Cerebellum (tissue), 4 donors: ENCODE measurements at places on chromosomes 5 and 9.

DNA sequence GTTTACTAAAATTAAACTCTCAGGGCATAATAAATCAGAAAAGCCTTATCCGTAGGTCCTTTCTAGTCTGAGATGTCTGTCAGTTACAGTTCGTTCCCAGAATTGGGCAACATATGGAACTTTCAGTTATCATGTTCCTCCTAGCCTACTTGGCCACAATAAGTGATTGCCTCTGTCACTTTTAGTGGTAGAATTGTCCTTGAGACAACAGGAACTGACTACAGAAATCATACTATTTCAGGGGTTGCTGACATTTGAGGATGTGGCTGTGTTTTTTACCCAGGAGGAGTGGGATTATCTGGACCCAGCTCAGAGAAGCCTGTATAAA is 956 bp downstream of the ZNF189 start:
- DNase-seq = no peak

DNA sequence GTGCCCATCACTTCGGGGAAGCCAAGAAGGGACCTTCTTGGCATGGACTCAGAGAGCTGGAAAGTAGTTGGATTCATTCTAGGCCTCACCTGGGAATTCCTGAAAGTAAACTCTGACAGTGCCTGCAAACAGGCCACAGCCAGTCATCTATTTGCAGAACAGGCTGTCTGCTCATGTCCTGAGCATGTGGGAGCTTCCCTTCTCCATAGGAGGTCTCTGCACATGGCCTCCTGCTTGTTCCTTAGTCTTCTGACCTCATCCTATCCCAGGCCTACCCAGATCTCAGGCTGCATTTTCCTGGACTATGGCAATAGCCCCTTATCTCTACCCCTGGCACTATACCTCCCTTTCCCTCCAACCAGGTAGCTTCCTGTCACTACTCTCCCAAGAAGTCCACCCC is 67.2 kb upstream of the FSTL4 start:
- DNase-seq = no peak

DNA sequence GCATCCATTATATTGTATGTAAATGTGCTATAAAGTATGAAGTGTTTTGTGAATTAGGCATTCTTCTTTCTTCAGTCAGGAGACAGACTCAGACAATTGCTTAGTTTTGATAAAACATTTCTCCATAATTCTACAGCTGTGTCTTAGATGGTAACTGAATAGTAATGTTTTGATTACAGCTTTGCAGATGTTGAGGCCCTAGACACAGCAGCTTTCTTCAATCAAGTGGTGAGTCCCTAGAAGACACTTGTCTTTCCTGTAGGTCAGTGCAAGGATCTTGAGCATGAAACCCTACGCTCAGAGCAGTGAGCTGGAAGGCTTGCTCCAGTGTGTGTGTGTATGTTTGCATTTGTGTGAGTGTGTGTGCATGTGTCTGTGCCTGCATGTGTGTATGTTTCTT is 46.8 kb upstream of the CD180 start:
- no peak for DNase-seq

DNA sequence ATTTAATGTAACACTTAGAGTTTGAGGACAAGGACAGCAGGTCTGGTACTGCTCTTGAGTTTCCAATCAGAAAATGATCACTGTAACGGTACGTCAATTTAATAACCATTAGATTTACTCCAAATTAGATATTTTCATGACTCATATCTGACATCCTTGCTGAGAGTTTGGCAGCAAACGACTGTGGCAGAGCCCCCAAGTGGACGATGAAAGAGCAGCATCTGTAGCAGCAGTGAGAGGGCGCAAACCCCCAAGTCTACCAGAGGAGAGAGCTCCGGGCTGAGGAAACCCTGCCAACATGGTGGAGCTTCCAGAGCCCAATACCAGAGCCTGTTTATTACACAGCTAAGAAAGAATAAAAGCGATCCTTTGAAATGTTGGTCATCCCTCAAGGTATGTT is 73.2 kb upstream of the EPB41L4A start:
- DNase-seq = no peak

- no peak for DNase-seq
Measured at GRCh38 chr5:122112733-122113558, 16.4 kb upstream of the ZNF474 start.

DNA sequence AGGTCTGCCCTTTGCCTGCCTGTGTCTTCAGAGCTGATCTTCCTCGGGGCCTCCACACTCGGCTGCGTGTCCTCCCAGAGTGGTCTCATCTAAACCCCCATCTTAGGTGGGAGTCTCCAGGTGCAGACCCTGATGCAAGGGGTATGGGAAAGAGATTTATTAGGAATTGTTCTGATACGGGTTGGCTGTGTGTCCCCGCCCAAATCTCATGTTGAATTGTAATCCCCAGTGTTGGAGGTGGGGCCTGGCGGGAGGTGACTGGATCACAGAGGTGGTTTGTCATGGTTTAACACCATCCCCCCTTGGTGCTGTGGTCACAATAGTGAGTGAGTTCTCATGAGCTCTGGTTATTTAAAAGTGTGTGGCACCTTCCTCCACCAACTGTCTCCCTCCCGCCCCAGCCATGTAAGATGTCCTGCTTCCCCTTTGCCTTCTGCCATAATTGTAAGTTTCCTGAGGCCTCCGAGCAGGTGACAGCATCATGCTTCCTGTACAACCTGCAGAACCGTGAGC is 208.4 kb downstream of the AOPEP start:
- DNase-seq = no peak
